ENCODE measurements at places on chromosomes 13 and 19.

- DNase-seq, result no peak
Measured at GRCh38 chr13:49629947-49630346, 1.6 kb downstream of the ARL11 start.

DNA sequence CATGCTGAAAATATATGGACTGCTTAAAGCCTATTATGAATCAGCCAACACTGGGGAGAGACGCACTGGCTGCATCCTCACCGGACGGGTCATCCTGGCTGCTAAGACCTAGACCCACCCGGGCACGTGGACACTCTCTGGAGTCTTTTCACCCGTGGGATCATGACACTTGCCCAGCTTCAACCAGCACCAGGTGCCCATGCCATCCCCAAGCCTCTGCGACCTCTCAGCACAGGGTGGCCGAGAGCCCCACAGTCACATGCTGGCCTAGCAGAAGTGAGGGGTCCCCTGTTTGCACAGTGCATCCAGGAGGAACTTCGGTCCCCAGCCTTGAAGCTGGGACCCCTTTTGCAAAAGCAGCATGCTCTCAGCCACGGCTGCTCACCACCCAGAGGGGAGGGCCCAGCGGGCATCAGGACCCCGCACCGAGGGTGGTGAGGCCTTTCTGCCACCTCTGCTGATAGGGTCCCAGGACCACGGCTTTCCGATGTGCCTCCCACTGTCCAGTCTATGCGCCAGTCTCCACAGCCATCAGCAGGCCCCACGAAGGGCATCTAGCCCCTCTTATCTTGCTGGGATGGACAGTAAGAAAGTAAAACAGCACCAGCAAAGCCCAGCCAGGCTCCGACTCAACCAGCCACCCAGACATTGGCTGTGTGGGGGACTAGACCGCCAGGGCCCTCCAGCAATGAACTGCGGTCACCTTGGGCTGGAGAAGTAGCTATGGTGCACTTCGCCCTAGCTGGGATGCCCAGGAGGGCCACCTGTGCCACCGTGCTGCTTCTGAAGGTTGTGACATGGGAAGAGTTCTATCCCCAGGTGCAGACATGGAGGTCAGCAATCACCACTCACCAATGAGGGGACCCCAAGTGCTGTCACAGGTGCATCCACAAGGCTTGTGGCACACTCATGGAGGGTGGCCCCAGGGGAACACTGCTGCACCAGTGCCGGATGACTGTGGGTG lies 73.1 kb downstream of the CEBPG start:
- no peak for DNase-seq

DNA sequence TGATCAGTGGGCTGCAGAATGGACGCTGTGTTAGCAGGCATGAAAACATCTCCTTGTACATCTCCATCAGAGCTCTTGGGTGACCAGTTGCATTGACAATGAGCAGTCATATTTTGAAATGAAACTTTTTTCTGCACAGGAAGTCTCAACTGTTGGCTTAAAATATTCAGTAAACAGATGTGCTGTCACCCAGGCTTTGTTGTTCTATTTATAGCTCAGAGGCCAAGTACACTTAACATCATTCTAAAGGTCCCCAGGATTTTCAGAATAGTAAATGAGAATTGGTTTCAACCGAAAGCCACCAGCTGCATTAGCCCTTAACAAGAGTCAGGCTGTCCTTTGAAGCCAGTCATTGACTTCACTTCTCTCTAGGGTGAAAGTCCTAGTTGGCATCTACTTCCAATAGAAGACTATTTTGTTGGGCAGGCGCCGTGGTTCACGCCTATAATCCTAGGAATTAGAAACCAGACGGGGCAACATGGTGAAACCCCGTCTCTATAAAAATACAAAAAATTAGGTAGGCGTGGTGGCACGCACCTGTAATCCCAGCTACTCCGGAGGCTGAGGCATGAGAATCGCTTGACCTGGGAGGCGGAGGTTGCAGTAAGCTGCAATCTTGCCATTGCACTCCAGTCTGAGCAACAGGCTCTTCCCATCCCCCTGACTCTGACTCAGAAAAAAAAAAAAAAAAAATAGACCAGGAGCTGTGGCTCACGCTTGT lies 7.9 kb upstream of the PDE4A start:
- DNase-seq, result no peak

DNA sequence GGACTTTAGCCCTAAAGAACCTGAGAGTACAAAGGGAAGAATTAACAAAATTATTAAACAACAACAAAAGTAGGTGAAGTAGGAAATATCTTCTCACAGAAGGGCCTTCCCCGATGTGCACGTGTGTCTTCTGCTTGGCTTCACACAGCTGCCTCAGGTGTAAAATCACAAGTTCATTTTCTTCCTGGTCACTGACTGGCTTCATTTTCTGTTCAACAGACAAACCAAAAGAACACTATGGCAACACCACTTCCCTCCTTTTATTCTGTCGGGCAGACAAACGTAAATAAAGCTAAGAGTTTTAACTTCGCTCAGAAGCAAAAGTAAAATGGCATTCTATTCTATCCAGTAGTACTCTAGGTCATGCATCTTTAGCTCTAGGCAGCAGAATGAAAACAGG lies 140.9 kb downstream of the TBC1D4 start:
- no peak for DNase-seq

GRCh38 chr13:43880214-43880855 lies 631 bp downstream of the LACC1 start:
- no peak for DNase-seq

DNA sequence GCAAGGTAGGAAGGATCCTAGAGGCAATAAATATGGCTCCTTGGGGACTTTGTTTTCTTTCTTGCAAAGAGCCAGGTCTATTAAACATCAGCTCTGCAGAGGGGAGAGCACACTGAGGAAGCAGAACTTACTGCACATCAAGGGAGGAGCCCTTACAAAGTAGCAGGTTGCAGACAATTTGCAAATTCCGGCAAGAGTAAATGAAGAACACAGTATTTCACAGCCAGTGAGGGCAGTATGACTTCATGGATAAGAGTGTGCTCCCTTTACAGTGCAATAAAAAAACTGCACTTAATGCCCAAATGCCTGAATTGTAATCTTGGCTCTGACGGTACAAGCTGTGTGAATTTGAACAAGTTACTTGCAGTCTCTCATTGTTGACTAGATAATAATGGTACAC lies 75.5 kb downstream of the STARD13 start:
- no peak for DNase-seq

- no peak for DNase-seq
Measured at GRCh38 chr19:57282011-57282643, 1.8 kb downstream of the ZNF460 start.

DNA sequence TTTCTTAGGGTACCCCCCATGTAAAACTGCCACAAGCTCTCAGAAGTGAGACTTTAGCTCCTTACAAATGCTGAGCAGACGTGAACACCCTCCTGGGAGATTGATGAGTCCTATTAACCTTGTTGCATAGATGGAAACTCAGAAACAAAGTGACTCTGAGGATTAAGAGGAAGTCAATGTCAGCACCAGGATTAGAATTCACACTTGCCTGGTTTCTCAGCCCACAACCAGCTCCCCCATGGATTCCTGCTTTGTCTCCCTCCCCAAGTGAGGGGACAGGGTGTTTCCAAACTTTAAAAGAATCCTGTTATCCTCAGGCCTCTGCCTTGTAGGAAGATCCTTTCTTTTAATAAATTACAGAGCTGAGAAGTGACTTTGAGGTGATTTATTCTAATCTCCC lies 324.4 kb downstream of the NDFIP2 start:
- DNase-seq, result no peak

GRCh38 chr13:74246487-74246886 lies 112.3 kb upstream of the KLF12 start:
- DNase-seq, result no peak

DNA sequence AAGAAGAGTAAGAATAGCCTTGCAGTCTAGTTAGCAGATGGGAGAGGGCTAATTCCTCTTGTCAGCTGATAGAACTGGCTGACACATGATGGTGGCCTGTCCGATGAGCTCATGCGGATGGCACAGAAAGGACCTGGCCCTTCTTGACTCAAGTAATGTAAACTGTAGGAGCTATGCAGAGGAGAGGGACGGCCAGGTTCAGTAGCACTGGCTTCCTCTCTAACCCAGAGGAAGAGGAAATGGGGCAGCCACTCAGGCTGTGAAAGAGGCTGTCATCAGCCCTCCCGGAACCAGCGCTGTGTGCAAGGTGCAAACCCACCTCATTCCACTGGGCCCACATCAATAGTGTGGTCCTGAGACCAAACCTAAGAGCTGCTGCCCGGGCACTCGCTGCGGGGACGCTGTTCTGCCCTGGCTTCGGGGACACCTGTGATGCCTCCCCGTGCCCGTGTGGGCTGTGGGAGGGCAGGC lies 30.8 kb upstream of the USE1 start:
- no peak for DNase-seq

DNA sequence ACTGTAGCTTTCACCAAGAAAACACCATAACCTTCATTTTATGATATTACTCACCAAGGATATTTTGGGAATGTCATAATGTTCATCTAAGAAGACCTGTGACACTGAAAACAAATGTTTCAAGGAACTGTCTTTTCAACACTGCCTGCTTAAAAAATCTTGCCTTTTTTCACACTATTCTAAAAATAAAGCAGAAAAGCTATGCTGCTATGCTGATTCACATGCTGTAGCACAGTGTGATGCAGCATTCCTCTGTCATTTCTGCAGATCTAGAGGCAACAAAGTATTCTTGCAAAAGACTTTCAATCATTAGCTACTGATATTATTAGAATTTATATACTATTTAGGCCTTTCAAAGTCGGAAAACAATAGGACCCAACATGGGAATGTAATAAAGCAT lies 525.7 kb downstream of the UQCRFS1 start:
- no peak for DNase-seq

GRCh38 chr13:98493042-98493712 lies 83.7 kb downstream of the STK24 start:
- DNase-seq, result no peak

DNA sequence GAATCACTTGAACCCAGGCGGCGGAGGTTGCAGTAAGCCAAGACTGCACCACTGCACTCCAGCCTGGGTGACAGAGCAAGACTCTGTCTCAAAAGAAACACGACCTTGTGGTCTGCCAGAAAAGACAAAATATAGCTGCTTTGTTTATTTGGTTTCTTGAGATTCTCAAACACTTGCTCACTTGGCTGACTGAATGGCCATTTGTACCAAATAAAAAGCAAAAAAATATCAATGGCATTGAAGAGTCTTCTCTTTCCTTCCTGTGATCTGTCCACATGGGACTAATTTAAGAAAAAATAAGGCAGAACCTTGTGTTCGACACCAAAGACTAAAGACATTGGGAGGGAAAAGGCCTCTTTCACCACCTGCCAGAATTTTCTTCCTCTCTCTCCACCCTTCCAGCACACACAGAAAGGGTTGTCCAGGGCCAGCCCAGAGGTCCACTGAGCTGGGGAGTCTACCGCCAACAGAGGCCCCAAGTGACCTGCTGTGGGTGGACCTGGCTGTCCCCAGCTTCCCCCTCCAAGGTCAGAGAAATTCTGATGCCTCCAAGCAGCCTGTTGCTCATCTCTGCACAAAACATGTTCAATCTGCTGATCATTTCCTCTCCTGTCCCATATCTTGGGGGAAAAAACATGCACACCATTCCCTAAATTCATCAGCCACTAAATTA lies 5.9 kb downstream of the BRME1 start:
- DNase-seq, result no peak

DNA sequence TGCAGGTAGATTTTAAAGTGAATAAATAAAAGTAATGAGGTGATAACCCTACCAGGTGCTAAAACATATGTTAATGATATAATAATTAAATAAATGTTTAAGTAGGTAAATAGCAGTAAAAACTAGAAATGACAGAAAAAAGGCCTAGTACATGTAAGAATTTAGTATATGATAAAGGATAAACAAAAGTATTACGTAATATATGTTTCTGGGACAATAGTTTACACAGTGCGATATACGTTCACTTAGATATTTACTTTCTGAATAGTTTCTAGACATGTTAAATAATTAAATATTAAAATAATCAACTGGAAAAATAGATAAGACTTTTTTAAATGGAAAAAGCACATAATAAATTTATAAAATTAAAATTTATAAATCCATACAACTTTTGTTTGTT lies 340.9 kb downstream of the LIG4 start:
- no peak for DNase-seq

Measured in mesothelial cell of epicardium (in vitro differentiated cells).